ENCODE measurements at places on chromosomes 3 and 15. TPM values are rescaled to one million over a fixed set of nuclear protein-coding genes. Genes with fewer than 3 reads are reported as not detected.

- no peak overlapping the region for H3K27ac ChIP-seq
- no peaks in the 10 kb centered on the region for H3K36me3 ChIP-seq
- no peaks in the 10 kb centered on the region for H3K4me1 ChIP-seq
- H3K27me3 ChIP-seq = peaks cover 11% of the 10 kb centered on the region
Measured at GRCh38 chr3:151107701-151108100, 22.2 kb downstream of the MED12L start.

DNA sequence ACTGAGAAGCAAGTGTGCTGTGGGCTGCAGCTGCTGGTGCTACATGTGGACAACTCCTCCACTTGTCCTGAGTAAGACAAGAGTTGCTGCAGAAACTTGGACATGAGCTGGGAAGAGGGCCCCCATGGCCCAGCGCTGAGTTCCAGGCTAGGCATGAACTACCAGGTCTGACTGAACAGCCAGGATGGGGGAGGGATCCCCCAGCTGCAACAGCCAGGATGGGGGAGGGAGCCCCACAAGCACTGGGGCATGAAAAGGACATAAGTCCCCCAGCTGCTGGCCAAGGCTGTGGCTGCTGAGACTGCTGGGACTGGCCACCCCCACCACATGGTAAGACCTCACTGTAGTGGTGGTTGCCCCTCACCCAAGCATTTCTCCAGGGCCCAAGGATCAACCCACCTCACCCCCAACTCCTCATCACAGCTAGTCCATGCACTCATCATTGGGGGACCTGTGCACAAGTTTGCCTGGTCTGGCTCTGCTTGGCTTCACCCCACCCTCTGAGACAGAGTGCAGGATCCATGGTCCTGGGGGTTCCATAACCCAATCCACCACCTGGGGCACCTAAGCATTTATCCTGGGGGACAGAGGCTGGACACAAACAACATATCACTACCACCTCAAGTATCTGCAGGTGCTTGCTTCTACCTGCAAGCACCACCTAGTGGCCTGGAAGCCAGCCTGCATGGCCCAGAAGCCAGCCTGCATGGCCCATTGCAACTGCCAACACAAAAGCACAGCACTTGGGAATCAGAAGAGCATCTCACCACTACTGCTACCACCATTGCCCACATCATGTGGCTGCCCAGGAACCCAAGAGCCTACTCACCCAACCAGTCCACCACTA, 84.5 kb upstream of the STT3B start:
- no peak overlapping the region for H3K4me3 ChIP-seq
- no peak overlapping the region for H3K27ac ChIP-seq
- no peaks in the 10 kb centered on the region for H3K36me3 ChIP-seq
- H3K27me3 ChIP-seq = no peaks in the 10 kb centered on the region

DNA sequence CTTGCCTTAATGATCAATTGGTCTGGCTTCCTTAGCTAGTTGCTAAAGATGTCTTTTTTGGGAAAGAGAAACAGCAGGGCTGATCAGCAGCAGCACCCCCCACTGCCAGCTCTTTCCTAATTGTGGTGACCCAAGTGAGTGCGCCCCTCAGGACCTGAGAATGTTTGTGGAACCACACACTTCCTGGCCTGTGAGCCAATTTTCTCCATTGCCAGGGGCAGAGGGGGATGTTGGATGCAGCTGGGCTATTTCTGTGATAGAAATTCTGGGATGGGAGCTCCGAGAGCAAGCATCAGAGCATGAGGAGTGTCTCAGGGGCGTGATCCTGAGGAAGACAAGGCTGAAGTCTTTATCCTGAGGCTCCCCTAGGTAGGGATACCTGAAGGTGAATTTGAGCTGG, 66.6 kb downstream of the CLDN11 start:
- no peaks in the 10 kb centered on the region for H3K36me3 ChIP-seq
- H3K4me1 ChIP-seq = peaks cover 8% of the 10 kb centered on the region
- H3K27me3 ChIP-seq = peaks cover 15% of the 10 kb centered on the region
- DNase-seq = no peak

- DNase-seq = no peak
- H3K27me3 ChIP-seq = peaks cover 1% of the 10 kb centered on the region
- H3K36me3 ChIP-seq = no peaks in the 10 kb centered on the region
- no peak overlapping the region for H3K27ac ChIP-seq
Measured at GRCh38 chr3:142817897-142818296, 71.0 kb downstream of the PCOLCE2 start.

Gene RFC4
- total RNA-seq = 13.0 TPM

Gene GPR87
- not detected for total RNA-seq
